ENCODE measurements at places on chromosomes 5 and 9.
A peak's percentile ranks its signal among the peaks of the same experiment; 100 is the strongest.

GRCh38 chr9:9387511-9388115 is 1225.2 kb downstream of the PTPRD start:
- DNase-seq, result peak; percentile 7

GRCh38 chr9:14347406-14348122 is 33.6 kb upstream of the NFIB start:
- no peak for DNase-seq

DNA sequence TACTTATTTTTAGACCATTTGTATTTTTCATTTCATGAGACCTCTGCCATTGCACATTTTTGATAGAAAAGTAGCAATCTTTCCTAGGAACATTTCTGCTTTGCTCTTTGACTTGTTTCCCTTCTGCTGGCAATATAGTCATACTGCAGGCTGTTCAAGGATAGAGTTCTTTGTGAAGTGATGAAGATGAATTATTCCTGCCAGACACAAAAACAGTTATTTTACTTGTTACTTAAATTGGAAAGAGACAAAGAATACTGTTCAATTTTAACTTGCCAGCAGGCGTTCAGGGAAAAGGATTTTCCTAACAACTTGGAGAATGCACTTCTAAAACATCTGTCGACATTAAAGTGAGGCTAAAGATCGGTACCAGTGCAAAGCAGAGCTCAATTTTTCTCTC is 251.7 kb upstream of the ACTBL2 start:
- no peak for DNase-seq

- DNase-seq, result no peak
Measured at GRCh38 chr5:122705851-122706250, 69.0 kb upstream of the SNX2 start.

DNA sequence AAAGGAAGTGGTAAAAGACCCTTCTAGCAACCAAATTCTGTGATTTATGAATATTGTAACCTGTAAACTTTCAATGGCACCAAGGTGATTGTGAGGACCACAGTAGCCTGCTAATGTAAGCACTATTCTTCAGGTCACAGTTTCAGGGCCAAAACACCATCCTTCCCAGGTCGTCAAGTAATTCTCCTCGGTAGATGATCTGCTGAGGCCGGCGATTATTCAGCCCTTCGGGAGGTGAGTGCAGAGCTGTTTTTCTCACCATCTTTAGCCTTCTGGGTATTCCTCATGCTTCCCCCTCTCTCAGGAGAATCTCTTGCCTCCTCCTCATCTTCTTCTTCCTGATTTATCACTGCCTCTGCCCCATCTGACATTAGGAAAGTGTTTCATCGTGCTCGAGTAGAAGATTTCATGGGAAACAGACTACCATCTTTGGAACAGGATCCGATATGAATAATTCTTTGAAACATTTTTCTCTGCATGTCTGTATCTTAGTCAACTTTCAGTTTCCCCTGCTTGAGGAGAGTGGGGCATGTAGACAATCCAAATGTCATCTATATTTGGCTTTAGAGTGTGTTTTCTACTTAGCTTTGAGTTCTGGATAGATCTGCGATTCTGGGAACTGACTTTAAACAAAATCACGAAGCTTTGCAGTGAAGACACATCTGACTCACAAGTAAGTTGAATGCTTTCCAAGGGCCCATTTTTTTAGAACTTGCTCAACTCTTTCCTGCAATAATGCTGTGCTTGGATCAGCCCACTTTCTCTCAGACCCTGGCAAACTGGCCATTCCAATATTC is 173.9 kb downstream of the AOPEP start:
- DNase-seq, result peak; percentile 81

GRCh38 chr5:132291026-132291425 is 3.2 kb upstream of the SLC22A4 start:
- no peak for DNase-seq

DNA sequence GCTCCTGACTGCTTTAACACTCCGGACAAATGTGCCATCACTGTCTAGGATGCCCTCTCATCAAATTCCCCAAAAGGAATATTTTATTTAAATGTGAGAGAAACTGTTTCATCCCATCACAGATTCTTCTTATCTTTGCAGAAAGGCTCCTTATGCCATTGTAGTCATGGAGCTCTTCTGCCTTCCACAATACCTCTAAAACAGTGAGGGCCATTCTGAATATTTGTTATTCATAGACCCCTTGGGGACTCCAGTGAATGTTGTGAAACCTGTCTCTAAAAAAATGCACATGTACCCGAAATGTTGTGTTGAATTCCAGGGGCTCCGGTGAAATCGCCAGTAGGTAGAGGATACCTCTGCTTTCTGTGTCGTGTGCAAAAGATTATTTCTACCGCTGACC is 176.9 kb downstream of the RORB start:
- DNase-seq, result no peak

DNA sequence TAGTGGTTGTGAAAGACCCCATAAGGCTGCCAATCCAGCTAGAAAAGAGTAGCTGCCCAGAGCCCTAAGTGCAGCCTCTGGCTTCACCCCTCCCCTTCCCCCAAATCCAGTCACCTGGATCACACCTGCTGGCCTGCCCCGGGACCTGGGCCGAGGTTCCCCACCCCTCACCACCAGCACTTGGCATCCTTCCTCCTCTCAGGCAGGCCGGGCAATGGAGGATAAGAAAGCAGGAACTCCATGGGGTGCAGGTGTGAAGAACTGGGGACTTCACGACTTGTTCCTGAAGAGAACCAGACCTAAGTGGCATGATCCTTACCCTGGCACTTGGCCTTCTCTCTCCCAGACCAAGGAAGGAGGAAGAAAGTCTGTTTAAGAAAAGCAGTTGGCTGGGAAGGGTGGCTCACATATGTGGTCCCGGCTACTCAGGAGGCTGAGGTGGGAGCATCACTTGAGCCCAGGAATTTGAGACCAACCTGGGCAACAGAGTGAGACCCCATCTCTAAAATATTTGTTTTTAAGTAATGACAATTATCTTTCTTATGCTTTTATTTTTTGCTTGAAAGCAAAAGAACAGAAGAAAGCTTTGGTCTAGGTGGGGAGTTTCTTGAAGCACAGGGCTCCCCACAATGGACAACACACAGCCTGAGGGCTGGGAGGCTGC is 131.1 kb downstream of the PAX5 start:
- DNase-seq, result no peak

- DNase-seq, result no peak
Measured at GRCh38 chr5:2727550-2727949, 23.9 kb downstream of the IRX2 start.

GRCh38 chr9:131762356-131762932 is 22.6 kb upstream of the RAPGEF1 start:
- DNase-seq, result peak; percentile 58

- DNase-seq, result no peak
Measured at GRCh38 chr5:143147902-143148301, 255.6 kb downstream of the NR3C1 start.

- DNase-seq, result no peak
Measured at GRCh38 chr5:67538855-67539506, 342.4 kb upstream of the CD180 start.

DNA sequence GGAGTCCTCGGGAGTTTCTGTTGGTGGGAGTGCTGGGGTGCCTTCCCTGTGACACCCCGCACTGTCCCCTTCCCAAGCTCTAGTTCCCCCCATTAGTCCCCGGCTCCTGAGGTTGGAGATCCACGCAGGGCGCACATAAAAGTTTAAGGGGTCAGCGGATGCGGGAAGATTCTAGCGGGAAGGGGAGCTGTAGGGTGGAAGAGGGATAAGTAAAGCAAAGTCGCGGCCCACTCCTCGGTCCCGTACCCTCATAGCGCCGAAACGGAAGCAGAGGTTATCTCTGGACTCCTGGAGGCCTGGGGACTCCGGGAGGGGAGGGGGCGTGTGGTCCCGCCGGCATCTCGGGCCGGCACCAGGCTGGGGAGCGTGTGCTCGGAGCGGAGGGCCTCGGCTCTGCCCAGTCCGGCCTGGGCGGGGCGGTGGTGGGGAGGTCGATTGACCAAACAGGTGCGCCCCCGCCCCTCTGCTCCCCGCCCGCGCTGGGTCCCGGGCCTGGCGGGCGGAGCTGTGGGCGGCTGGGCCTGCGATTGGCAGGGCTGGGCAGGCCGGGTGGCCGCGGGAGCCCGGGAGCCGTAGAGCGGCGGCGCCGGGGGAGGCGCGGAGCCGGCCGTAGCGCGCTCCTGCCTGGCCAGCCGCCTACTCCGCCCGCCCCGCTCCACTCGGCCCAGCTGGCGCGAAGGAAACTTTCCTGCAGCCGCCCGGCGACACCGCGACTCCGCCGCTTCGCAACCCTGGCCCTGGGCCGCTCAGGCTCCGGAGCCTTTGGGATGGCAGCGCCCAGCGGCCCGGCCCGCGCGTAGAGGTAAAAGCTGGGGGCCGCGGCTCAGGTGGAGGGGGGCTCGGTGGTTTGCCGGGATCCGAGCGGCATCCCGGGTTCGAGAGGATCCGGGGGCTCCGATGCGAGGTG is 52.2 kb upstream of the DAB2IP start:
- no peak for DNase-seq

DNA sequence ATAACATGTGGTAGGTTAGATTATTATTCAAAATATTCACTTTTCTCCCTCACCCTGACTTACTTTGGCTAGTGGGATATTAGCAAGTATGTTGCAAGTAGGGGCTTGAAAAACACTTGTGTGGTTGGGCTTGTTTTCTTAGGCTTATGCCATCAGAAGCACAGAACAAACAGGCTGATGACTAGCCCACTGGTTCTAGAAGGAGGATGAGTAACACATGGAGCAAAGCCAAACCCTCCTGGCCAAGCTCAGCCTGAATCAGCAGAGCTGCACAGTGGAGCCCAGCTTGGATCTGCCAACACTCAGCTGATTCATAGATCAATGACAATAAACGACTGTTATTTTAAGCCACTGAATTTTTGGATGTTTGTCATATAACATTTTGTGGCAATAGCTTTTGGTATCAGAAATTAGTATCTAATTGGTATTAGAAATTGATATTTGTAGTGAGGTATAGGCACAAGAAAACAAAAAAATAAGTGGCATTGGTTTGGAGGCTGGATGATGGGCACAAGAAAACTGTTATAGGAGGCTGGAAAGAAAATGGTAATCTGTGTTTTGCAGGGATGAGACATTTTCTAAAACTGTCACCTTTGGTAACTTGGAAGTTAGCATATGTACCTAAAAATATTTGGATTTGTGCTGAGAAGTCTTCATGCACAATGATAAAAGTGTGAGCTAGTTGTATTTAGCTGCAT is 46.1 kb upstream of the ZBED3 start:
- DNase-seq, result peak; percentile 95

DNA sequence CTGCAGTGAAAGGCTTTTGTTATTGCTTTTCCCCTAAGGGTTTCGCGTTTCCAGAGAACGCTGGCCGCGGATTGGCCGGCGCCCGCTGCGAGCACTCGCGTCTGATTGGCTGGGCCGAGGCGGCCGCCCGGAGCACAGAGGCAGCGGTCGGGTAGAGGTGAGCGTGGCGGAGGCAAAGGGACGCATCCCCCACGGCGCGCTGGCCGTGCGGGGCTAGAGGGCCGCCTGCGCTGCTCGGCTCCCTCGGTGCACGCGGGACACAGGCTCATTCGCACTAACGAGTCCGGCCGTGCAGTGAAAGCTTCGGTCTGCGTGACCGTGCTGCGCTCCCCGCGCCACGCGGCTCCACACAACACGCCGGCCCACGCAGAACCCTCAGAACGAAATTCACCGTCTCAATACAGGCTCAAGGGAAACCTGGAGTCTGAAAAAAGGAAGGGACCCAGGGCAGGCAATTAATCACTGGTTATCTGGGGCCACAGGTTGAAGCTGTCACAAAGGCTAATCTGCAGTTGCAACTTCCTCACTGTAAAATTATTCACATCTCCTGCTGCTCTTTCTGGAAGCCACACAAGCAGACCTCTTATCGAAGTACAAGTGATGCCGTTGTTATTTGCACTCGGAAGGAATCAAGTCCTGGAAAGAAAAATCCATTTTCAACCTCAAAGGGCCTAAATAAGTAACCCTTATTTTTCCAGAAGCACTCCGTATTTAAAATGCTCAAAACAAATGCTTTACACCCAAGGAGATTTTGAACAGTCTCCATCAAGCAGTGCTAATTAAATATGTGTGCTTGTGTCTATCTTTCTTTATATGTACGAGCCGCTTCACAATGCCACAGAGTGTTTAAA is 94.6 kb downstream of the ZNF608 start:
- no peak for DNase-seq

DNA sequence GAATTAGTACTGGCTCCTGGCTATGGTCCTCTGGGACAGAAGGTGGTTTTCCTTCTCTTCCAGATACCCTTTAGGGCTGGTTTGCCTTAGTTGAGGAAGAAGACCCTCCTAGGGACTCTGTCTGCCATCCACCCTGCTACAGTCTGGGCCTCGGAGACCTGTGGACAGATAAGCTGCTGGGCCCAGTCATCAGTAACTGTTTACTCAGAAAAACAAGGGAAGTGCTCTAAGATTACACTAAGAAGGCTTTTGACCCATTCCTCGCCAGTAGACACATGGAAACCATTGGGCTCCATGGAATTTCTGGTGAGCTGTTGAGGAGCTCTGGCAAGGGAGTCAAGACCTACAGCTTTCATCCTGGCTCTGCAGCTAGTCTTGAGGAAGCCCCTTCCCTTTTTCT is 31.2 kb downstream of the LARP1 start:
- no peak for DNase-seq

DNA sequence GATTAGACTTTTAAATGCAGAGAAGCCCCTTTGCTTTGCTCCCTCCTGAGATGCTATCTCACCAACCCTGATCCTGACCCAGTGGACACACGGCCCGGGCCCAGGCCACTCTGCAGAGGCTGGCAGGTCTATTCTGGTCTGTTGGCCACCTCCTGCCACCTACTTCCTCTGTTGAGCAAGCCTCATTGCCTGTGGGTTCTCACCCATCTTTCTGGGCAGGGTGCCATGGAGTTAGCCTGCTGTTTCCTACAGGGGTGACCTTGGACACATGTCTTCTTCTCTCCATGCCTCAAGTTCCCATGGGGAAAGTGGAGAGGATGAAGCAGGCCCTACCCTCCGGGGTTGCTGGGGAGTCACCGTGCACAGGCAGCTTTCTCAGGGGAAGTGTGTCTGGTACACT is 266.2 kb upstream of the IRX1 start:
- DNase-seq, result peak; percentile 36

DNA sequence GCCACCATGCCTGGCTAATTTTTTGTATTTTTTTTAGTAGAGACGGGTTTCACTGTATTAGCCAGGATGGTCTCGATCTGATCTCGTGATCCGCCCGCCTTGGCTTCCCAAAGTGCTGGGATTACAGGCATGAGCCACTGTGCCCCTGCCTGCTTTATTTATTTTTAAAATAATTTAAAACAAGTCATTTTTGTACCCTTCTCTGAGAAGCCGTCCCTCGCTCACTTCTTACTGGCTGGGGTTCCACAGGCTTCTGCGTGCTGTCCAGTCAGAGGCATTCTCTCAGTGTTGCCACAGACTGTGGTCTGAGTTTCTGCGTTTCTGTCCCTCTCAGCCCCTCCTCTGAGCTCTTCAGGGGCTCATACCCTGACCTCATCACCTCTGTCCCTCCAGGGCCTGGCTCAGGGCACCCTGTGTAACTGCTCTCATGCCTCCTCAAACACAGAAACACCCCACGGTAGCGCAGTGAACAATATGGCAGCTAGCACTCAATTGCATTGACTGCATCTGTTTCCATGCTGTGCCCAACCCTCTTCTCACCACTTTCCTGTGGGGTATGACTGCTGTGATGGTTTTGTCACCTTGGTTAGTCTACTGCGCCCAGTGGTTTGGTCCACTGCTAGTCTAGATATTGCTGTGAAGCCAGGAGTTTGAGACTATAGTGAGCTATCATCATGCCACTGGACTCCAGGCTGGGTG is 44.3 kb upstream of the SH3PXD2B start:
- no peak for DNase-seq

GRCh38 chr9:106891286-106891685 is 28.3 kb downstream of the ZNF462 start:
- no peak for DNase-seq
